ENCODE measurements at places on chromosomes 11 and 22. TPM values are rescaled to one million over a fixed set of nuclear protein-coding genes. Genes with fewer than 3 reads are reported as not detected.

SHANK3 gene
- total RNA-seq = 59.9 TPM

FAT3 gene
- total RNA-seq = 6.9 TPM

DLG2 gene
- 9.7 TPM for total RNA-seq

DNA sequence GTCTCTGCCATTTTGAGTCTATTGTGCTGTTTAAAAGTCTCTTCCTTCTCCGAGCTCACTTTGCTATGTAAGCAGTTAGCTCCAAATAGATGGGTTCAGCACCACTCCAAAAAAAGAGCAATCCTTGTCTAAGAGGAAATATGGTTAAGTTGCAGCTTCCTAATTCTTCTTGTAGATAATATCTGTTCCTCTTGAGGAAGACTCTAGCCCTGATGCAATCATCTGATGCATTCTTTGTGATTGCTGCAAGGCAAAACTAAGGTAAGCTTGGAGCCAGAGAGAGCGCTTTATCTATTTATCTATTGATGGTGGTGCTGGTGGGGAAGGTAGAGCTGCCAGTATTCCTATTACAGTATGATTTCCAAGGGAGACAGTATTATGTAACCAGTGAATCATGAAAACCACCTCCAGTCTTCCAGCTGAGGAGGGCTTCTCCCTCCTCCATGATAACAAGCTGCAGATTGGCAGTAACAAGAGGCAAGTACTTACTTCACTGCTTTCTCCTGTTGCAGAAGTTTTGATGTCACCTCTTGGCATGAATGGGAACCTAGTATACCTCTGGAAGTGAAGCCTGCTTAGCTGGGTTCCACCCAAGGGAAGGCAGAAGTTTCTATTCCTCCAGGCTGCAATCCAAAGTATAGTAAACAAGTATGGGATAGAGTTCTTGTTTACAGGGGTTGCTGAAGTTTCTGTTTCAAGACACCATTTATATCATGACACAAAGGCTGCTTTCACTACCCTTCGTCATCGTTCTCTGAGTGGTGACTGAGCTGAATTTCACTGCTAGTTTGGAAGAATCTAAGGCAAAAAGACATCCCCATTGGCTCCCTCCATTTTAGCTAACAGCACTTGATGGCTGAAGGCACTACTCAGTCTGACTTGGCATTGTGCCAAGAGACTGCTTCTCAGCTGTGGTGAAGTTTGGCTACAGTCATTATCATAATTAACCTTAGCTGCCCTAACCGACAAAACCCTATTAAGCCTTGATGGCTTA is 49.7 kb downstream of the FDX1 start:
- no peak for DNase-seq

DNA sequence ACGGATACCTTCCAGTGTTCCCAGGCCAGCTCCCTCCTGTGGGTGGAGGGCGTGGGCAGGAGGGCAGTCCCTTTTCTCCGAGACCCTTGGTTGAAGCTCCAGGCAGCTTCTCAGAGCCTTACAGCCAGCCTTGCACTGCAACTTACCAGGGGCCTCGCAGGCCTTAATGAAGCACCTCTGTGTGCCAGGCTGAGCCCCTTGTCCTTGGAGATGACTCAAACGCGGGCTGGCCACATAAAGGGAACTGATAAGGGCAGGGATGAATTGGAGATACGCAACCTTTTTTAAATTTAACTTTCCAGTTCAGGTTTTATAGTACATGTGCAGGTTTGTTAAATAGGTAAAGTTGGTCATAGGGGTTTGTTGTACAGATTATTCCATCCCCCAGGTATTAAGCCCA is 72.7 kb downstream of the WNT7B start:
- no peak for DNase-seq

DNA sequence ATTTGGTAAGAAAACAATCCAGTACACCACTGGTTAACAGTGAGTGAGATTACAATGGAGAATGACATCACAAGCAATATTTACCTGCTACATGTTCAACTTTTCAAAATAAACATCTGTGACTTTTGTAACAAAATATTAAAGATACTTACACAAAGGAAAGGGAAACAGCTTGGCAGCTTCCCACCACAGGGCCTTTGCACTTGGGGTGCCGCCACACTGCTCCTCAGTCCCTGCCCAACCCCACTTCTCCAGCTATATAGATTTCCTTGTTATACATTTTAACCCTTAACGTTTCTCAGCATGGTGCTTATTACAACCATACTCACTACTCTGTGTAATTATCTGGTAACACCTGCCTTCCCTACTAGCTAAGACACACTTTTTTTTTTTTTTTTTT is 10.9 kb downstream of the KMT5B start:
- DNase-seq = no peak

DNA sequence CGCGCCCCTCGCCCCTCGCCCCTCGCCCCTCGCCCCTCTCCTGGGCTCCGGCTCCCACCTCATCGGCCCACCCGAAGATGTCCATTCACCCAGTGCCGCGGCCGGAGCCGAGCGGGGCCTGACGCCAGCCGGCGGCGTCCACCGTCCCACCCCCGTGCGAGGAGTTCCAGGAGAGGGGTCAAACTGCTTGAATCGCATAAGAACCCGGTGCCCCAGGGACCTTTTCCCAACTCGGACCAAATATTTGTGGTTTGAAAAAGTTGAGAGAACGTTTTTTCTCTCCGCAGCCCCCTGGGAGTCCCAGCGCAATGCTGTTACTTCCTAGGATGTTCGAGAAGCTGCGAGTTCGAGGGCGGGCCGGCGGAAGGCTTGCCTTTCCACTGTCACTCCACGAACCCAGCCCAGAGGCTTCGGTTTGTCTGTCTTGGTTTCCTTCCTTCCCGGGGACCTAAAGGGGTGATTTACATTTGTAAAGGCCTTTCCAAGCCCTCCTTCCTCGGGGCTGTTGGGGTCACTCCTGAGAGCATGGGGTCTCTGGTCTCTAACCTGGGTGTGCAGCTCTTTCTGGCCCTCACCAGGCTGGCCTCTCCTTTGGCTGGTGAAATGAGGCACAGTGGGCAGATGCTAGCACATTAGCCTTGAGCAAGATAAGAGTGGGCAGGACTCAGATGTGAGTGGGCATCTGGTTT is 38.0 kb downstream of the ETS1 start:
- no peak for DNase-seq

- DNase-seq = no peak
Measured at GRCh38 chr11:110187731-110188130, 94.5 kb downstream of the ZC3H12C start.

DNA sequence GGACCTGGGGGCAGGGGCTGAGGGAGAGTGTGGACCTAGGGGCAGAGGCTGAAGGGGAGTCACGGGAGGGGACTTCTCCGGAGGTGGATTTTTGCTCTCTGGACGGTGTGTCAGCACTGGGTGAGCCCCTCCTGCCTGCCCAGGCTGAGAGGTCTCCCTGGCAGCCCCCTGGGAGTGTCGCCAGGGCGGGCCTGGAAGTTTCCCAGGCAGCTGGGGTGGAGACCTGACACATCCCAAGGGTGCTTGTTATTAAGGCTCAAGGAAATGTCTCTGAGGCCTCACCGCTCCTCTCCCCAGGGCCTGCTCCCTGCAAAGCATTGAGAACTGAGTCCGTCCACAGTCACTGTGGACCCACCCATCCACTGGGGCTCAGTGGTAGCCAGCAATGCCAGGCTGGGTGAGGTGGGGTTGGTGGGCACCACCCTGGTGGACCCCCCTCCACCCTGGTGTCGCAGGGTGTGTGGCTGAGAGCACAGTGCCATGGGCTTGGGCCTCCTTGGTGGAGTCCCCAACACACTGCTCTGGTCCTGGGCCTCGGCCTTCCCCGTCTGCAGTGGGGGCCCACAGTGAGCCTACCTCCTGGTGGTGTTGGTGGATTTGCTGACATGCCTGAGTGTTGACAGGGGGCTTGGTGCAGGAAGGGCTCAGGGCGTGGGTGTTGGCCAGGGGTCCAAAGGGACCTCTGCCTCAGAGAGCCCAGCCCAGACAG is 2.5 kb downstream of the CD81 start:
- no peak for DNase-seq

- no peak for DNase-seq
Measured at GRCh38 chr11:63764340-63764678, 4.3 kb downstream of the ZFTA start.
